Skeletal muscle cell (primary cell): ENCODE measurements at places on chromosomes 5 and 9.

DNA sequence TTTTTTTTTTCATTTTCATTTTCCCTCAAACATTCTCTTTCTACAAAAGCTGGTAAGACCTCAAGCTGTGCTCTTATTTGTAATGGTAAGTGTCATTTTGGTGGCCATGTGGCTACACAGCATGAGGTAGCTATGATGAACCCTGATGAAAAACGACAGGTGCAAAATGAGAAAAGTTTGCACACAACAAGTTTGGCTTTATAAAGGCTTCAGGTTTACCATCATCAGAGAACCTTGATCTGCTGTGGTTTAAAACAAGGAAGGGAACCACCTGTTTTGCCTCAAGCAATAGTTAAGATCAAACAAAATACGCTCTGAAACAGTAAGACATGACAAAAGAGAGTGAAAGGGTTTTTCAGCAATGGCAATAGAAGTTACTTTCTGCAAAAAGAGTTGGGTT lies 1124.6 kb upstream of the ACO1 start:
- DNase-seq = no peak

GRCh38 chr9:128360826-128361225 lies 10.3 kb upstream of the URM1 start:
- DNase-seq = no peak

GRCh38 chr9:128627127-128627715 lies 29.4 kb downstream of the DYNC2I2 start:
- no peak for DNase-seq

DNA sequence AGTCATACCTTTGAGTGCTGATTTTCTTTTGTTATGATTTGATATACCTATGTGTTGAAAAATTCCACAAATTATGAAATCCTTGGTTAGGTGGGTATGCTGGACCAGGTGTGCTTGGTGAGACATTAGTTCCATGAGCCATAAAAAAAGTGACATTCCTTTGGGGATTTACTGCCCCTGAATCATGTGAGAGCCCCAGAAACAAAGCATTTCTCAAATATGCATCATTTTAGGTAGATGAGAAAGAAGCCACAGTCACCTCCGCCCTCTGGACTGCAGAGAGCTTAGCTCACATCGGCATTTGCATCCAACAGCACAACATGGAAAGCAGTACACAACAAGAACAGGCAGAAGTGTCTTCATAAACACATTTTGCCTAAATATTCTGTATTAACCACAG lies 55.3 kb downstream of the DAP start:
- no peak for DNase-seq

DNA sequence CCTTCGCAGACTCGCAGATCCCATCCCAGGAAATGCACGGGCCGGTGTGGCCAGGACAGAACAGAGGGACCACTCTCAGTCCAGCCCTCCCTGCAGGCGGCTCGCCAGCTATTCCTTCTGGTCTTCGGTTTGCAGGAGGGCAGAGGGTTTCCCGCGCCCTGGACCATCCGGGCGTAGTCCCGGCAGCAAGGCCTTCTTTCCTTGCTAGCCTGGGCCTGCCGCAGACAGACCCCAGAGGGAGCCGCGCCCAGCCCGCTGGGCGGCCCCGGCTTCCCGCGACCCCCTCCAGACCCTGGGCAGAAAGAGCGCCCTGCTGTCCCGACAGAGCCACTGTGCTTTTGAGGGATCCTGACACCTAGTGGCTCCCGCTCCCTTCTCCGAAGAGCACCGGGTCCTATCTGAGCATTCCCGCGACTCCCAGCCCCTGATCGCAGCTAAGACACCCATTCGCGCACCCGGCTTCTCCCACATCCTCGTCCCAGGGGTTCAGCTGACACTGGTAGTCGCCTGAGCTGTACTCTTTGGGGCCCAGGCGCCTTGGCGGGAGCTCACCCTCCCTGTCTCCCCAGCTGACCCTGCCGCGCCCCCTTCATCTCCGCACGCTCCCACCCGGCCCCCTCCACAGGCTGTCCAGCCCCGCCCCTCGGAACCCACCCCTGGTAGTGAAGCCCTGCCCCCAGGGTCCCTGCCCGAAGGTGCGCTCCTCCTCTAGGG lies 1.1 kb downstream of the CFAP90 start:
- no peak for DNase-seq

DNA sequence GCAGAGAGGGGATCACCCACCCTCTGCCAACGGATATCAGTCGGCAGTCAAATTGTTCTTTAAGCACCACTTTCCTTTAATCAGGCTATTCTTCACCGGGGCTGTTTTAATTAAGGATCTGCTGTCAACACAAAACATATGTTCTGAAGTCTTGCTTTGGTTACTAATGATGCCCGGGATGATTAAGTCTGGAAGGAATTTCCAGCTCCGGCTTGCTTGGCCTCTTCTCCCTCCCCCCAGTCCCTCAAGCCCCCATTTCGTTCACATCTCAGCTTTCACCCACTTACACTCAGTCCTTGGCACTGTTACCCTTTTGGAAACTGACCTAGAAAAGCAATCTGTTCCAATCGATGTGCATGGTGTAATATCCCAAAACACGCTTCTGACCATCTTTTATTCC lies 74.7 kb downstream of the MSX2 start:
- DNase-seq = no peak

GRCh38 chr9:135968601-135969000 lies 7.4 kb upstream of the UBAC1 start:
- no peak for DNase-seq

DNA sequence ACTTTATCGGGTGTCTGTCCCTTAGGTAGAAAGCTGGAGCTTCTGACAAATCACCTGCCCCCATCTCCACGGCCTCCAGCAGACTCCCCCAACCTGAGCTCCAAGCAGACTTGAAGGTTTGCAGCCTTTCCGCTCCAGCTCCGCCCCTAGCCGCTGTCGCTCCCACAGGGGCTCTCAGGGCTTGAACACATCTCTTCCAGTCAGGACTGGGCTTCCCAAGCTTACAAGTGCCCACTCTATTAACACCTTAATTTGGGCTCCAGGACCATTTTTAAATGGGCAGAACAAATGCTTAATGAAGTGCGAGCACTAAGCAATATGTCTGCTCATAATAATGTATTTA lies 17.2 kb upstream of the SLC25A51 start:
- no peak for DNase-seq

DNA sequence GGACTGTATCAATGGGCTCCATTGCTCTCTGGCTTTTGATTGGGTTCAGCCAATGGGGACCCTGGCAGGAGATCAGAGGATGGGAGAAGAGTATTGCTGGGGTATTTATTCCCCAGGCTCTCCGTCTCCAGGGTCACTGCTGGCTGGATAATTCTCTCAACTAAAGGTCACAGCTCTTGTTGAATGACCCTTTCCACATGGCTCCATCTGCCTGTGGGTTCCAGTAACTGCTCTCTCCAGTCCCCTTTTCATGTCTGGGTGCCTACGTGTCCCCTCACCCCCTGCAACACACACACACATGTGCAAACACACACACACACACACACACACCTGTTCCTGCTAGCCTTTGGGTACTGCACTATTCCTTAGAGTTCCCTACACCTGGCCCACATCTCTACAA lies 53.9 kb upstream of the RIC1 start:
- DNase-seq = no peak

- peak; percentile 63 for DNase-seq
Measured at GRCh38 chr5:17305964-17306725, 88.7 kb downstream of the BASP1 start.

- no peak for DNase-seq
Measured at GRCh38 chr5:44783634-44784315, 25.0 kb upstream of the MRPS30 start.

DNA sequence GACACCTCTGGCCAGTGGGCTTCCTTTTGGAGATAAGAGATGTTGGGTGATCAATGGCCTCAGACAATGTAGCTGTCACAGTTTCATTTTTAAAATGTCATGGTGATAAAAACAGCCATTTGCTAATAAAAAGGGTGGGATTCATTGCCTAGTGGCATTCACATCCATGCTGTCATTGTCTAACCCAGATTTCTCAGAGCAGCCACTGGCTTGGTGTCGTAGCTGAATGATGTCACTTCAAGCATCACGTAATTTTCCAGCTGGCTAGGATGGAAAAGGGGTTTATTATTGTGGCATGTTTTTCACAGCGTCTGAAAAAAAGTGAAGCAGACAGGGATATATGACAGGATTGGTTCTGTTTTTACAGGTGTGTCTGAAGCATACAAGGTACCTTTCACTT lies 184.7 kb downstream of the AOPEP start:
- no peak for DNase-seq

- no peak for DNase-seq
Measured at GRCh38 chr9:126705767-126706697, 92.3 kb downstream of the LMX1B start.

DNA sequence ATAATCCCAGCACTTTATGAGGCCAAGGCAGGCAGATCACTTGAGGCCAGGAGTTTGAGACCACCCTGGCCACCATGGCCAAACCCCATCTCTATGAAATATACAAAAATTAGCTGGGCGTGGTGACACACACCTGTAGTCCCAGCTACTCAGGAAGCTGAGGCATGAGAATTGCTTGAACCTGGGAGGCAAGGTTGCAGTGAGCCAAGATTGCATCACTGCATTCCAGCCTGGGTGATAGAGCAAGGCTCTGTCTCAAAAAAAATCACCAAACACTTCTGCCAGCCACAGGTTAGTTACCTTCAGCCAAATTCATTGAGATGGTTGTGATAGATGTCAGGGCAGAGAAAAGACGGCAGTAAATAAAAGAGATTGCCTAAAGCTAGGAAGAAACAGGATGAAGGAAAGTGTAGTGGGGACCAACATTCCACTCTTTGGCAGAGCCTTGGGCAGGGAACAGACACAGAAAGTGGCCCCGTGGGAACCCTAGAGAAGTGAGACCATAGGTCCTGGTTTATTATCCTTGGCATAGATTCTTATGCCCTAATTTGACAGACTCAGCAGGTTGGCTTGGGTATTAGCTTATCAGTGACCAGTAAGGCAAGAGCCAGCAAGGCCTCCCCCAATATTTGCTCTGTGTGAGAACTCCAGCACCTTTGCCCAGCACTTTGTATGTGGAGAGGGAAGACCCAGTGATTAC lies 5.5 kb upstream of the CEP120 start:
- no peak for DNase-seq

DNA sequence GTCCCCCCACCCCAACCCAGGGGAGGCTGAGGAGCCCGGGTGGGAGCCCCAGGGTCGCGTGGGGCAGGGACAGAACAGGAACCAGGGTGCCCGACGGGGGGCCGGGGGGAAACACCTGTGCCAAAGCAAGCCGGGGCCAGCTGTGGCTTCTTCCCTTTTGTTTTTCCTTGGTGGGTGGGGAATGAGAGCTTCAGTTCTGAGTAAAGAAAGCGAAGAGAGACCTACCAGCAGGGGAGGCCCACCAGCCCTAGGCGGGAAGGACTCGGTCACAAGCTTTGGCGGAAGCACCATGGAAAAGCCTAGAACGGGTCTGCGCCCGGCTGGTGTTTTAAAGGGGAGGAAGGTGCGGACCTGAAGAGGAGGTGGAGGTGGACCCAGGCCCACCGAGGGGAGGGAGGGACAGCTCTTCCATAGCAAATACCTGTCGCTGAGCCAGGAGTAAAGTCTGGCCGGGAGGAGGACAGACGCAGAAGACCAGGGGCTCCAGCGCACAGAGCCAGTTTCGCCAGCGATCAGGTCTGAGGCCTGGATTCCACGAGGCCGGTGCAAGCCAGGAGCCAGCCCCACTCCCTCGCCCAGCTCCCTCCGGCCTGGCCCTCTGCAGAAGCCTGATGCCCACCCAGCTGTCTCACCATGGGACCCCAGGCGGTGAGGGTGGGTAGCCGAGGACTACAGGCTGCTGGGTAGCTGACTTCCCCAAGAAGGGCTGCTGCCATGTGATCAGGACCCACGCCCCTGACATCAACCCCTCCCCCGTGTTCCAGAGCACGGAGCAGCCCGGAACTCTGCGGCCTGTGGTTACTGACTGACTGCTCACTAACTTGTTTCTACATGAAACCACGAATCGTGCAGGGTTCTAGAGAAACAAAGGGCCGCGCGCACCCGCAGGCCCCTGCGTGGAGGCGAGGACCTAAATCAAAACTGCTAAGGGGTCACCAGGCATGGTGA lies 849 bp upstream of the MGAT1 start:
- DNase-seq = no peak

DNA sequence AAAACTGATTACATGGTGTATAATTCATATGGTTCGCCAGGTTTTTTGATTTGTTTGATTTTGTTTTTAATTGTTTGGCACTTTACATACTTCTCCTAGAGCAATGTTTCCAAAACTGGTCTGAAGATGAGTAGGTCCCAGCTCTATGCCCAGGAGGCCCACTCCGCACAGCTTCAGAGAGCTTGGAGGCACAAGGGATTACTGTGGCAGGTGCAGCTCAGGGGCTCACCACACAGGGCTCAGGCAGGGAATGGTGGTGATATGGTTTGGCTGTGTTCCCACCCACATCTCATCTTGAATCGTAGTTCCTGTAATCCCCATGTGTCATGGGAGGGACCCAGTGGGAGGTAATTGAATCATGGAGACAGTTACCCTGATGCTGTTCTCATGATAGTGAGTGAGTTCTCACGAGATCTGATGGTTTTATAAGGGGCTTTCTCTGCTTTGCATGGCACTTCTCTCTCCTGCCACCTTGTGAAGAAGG lies 296.6 kb downstream of the MED10 start:
- no peak for DNase-seq

DNA sequence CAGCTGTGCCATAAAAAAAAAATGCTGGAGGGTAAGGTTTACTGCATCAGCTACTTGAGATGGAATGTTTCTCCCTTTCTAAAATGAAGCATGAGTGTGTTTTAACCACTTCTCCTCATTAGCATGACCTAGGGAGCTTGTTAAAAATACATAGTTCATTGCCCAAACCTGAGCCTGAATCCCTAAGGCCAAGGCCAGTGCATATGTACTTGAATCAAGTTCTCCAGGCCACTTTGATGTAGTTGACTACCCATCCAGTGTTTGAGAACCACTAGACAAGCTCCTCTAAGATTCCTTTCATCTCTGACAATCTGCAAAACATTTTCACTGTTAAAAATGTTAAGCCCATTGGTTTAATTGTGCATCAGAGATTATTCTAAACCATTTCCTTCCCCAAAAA lies 6.7 kb downstream of the TIMD4 start:
- no peak for DNase-seq

GRCh38 chr5:103834216-103834615 lies 271.6 kb upstream of the NUDT12 start:
- no peak for DNase-seq

GRCh38 chr5:101531026-101531425 lies 627.9 kb upstream of the ST8SIA4 start:
- DNase-seq = no peak

GRCh38 chr5:98794001-98794400 lies 20.5 kb downstream of the RGMB start:
- DNase-seq = no peak

DNA sequence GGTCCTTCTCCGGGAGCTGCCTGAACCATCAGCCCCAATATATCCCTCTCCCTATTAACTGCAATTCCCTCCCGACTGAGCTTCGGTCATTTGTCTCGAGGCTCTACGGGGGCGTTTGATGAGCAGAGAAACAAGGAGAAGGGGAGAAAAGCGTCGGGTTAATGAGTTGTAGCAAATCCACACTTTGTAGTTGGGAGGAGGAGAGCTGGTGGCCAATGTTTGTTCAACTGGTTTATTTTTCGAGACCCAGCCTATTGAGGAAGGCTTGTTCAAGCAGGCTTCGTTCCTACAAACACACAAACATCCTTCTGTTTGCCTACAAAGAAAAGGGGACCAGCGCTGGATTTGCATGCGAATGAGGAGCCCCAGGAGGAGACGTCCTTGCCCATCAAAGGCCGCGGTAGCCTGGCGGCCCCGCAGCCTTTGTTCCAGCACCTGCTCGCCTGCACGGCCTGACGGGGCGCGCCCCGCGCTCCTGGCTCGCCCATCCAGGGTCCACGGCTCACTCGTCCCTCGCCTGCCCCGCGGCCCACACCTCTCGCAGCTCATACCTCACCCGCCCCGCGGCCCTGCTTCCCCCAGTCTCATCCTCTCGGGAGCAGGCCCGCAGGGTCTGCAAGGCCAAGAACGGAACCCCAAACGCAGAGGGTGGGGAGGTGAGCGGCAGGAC lies 4.6 kb downstream of the FOXD1 start:
- no peak for DNase-seq
